Femur (tissue), 1 donor: ENCODE measurements at places on chromosomes 4 and X.

GRCh38 chr4:100063355-100063754, 113.3 kb upstream of the H2AZ1 start:
- no peak for DNase-seq

- DNase-seq: no peak
Measured at GRCh38 chr4:150849016-150849415, 166.1 kb downstream of the LRBA start.

DNA sequence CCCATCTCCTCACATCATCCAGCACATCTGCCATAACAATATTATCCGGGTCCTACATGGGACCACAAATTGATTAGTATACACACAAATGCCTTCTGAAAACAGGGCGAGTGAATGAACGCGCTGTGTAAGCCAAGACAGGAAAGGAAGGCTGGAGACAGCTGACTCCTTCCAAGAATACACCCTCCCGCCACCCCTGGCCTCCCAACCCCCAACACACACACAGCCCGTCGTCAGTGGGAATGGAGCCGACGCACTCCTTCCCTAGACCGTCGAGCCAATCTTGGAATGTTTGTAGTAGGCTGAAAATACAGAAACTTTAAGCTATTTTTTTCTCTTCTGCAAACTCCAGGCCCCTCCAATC, 319 bp upstream of the MAGEH1 start:
- no peak for DNase-seq

GRCh38 chr4:109065006-109065405, 237.5 kb downstream of the COL25A1 start:
- no peak for DNase-seq

GRCh38 chrX:108018656-108019381, 26.0 kb upstream of the VSIG1 start:
- DNase-seq: no peak

GRCh38 chr4:70737006-70737405, 15.2 kb downstream of the RUFY3 start:
- no peak for DNase-seq

GRCh38 chr4:141933978-141934377, 297.6 kb downstream of the IL15 start:
- no peak for DNase-seq

- no peak for DNase-seq
Measured at GRCh38 chr4:143587703-143588102, 74.2 kb downstream of the SMARCA5 start.

GRCh38 chr4:83771113-83771705, 235.3 kb downstream of the GPAT3 start:
- DNase-seq: peak; percentile 45

GRCh38 chr4:142952821-142953580, 106.9 kb upstream of the INPP4B start:
- DNase-seq: peak; percentile 45

DNA sequence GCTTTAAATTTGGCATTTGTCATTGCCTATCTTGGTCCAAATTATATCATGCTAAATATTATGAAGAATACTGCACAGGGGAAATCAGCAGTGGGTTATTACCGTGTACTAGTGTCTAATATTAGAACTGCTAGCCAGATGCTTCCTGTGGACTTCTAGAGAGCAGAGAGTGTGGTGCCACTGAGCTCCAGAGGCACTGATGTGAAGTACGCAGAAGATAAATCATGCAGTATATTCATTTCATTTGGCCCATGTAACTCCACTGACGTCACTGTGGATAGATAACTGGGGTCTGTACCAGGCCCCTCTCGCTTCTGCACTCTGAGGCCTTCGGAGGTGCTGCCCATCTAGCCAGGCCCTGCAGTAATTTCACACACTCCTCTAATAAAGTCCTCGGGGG, 80.0 kb downstream of the ALPK1 start:
- no peak for DNase-seq

DNA sequence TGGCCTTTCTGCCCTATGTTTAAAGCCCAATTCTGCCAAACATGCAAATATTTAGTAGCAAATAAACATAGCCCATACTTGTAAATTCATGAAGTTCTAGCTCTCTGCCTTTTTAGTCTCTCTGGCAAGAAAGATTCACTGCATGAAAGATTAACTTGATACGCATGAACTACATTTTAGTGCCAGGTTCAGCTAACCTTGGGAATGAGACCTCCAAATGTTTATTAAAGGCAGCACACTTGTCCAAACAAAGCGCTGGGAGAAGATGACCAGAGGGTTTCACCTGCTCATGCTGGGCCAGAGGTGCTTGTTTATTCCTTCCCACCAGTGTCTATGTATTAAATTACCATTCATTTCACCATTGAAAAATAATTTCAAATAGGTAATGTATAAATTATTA, 44.5 kb upstream of the IL1RAPL1 start:
- no peak for DNase-seq

DNA sequence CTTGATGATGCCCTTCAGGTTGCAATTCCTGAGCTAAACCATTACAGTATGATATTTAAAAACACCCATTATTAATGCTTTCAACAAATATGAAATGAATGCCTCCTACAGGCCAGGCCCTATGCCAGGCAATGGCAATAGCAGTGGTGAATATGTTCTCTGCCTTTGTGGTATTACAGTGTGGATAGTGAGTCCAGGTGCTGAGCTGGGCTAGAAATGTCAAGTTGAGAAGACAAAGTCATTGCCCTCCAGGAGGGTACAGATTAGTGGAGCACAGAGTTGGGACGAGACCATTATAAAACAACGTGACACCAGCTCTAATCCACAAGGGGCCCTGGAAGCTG, 81.9 kb downstream of the RBM47 start:
- no peak for DNase-seq

DNA sequence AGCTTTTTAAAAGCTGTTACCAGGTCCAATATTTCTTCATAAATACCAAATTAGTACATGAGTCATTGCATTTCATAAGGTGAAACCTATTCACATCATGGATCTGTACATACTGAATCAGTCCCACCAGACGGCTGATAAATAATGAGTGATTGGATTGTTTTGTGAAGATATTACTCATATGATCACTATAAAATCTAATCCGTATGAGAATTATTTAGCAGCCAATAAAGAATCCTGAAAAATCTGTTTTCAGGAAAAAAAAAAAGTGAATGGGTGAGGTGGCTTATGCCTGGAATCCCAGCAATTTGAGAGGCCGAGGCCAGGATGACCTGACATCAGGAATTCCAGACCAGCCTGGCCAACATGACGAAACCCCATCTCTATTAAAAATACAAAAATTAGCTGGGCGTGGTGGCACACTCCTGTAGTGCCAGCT, 438.1 kb downstream of the INPP4B start:
- DNase-seq: no peak

GRCh38 chr4:80731436-80731835, 299.1 kb upstream of the BMP3 start:
- no peak for DNase-seq

- DNase-seq: no peak
Measured at GRCh38 chr4:88230461-88230891, 53.9 kb downstream of the PPM1K start.

GRCh38 chr4:118712872-118713271, 27.7 kb downstream of the METTL14 start:
- DNase-seq: no peak

GRCh38 chr4:39348371-39349315, 17.5 kb downstream of the RFC1 start:
- no peak for DNase-seq

GRCh38 chr4:87219632-87220093, 755 bp downstream of the KLHL8 start:
- peak; percentile 57 for DNase-seq

DNA sequence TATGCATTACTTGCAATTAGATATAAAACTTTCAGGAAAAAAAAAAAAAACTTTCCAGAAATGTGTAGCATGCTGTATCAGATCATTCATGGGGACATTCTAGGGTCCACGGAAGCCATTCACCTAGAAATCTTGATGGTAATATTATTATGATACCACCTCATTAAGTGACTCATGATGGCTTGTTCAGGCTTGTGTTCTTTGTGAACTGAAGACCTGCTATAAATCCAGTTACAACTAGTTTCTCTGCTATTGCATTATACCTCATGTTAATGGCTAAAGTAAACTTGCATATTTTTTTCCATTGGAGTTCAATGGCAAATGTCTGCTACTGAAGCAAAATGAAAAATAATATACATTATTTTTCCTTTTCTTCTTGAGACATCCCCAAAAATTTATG, 35.3 kb upstream of the PTPN13 start:
- DNase-seq: no peak
